Heart right ventricle (tissue), 16 donors: ENCODE measurements at places on chromosomes 4 and X.

DNA sequence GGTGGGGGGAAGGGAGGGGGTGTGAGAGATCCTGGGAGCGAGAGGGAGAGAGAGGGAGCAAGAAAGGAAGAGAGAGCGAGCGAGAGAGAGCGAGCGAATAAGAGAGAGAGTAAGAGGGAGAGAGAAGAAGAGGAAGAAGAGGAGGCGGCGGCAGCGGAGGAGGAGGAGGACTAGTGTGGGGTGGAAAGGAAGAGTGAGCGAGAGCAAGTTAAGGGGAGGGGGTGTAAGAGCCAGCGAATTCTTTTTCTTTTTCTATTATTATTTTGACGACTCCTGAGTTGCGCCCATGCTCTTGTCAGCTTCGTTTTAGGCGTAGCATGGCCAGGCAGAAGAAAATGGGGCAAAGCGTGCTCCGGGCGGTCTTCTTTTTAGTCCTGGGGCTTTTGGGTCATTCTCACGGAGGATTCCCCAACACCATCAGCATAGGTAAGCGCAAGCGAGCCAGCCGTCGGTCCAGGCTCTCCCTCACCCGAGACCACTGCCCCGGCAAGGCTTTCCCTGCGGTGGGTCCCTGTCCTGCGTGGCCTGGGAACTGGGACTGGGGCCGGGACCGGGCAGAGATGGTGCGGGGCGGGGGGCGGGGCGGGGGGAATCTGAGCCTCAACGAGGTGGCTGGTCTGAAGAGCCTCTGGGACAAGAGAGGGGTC, at the start of gene GRIA3:
TSS of gene GRIA3 (plus strand) at position 60 of the 647 bp plus-strand sequence. CDS start at position 318, 258 bp downstream.
- no peak for DNase-seq

GRCh38 chr4:54661686-54662085, 3.9 kb downstream of the KIT start:
- DNase-seq: no peak

GRCh38 chr4:101114936-101115372, 232.4 kb downstream of the PPP3CA start:
- DNase-seq: no peak

DNA sequence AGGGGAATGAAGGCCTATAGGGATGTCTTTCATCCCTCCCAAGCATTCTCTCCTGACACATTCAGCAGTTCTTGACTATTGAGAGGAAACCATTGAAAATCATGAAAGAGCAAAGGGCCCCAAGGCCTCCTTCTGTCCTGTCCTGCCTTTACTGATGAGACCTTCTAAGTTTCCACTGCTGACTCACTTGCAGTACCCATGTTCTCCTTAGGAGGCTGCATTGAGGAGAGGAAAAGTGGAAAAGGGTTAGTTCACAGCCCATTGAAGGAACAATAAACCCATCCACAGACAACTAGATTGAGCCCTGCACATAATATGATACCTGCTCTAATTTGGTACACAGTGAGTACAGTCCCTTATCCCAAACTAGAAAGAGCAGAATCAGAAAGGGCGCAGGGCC, 115.1 kb upstream of the PNPLA4 start:
- DNase-seq: no peak

DNA sequence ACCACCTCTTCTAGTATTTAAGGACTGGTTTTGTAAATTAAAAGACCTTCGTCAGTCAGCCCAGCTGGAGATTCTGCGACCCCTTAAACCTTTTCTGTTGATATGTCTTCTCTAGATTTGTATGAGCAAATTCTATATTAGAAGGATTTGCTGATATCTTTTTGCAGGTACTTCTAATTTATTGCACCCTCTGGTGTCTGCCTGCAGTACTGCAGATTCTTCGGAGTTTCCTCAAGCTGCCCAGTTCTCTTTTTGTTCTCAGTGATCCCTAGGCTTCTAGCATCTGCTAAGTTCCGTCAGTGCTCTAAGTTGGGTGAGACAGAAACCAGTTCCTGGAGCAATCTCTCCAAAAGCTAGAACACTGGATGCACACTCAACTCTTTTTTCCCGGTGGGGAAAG, 545.2 kb downstream of the C4orf33 start:
- DNase-seq: peak; percentile 37

GRCh38 chrX:1493877-1494510, 41.3 kb upstream of the ASMTL start:
- DNase-seq: no peak

DNA sequence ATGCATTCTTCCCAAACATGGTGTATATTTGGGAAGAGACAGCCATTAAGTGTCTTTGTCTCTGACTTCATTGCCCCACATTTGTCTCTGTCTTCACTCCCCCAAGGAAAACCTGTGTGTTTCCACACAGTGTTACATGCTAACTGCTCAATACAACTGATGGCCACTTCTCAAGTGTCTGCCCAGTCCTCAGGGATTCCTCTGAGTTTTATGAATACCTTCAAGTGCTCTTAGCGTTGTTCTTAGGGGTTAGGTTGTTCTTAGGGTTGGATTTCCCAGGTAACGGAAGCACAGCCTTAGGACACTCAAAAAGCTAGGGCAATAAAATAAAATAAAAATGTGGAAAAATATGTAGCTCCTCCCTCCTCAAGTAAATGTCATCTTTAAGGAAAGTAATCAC, 64.7 kb upstream of the PLAC8 start:
- DNase-seq: no peak

GRCh38 chrX:69876221-69876620, 173.5 kb downstream of the AWAT2 start:
- no peak for DNase-seq

DNA sequence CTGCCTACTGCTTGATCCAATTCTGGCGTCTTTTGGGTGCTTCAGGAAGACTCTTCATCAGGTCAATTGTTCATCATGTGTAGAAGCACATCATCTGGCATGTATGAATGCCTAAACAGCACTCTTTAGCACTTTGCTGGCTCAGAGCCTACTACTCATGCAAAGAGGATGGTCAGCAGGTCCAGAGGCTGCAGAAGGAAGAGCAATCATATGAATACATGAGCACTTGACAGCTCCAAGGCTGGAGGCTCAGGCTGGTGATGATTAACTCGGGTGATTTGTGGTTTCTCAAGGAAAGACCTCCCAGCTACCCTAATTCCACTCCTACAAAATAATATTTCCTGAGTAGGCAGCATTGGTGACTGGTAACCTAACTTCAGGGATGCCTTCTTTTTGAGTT, 103.8 kb upstream of the CXCL13 start:
- DNase-seq: no peak

DNA sequence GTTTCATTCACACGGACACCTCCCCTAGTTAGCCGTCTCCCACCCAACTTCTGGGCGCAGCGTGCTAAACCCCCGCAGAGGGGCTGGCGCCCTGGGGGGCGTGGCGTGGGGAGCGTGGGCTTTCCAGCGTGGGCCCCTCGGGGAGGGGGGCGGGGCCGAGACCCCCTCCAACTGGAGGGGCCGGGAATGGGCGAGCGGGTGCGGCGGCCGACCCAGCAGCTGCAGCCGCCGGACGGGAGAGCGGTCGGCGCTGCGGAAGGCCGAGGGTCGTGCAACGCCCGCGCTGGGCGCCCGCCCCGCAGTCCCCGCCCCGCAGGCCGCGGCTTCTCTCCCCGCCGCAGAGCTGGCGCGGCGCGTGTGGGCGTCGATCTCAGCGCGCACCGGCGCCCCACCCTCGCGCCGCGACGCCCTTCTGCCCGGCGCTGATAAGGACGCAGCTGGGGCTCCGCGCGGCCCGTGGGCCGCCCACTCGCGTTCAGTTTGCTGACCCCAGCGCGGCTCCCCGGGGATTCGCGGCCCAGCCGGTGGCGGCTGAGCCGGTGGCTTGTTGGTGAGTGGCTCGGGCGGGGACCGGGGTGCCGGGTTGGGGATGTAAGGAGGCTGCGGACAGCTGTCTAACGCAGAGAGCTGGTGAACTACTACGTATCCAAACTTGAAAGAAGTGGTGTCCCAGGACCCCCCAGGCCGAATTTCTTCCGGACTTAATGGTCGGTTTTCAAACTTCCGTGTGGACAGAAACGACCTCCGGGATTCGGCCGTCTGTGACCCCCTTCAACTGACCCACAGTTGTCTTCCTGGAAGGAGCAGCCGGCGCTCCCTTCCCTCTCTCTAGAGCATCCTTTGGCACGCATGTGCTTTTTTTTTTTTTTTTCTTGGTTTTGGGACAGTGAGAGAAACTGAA, 1.5 kb downstream of the FHDC1 start:
- DNase-seq: peak; percentile 35

DNA sequence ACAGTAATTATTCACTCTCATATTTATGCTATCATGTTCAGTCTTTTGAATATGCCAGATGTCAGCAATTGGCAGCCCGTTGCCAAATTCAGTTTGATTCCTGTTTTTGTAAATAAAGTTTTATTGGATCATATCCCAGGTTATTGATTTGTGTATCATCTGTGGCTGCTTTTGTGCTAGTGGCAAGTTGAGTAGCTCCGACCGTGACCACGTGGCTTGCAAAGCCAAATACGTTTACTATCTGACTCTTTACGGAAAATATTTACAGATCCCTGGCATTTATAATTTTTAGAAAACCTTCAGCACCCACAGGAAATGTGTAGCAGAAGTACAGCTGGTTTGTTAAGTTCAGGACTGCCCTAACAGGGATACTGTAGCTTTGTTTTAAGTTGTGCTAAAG, 67.4 kb downstream of the VCX2 start:
- DNase-seq: no peak

GRCh38 chrX:46500054-46500453, 45.2 kb downstream of the ZNF674 start:
- DNase-seq: no peak

DNA sequence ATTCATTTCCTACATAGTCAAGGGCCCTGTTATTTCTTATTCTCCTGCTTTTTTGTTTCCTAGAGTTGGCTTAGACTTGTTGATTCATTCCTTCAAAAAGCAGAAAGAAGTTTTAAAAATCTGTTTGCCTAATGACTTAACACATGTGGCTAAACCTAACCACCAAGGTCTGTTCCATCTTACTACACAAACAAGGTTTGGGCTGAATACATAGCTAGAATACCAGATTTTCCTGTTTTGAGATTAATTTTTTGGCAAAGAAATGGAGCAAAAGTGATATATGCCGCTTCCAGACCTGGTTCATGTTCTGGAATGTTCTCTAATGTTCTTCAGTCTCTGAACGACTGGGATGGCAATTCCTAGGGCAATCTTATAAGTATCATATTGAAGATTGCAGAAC, 7.4 kb upstream of the CAMK2D start:
- DNase-seq: no peak

- no peak for DNase-seq
Observed at GRCh38 chr4:87633243-87633642, 16.8 kb upstream of the DMP1 start.

DNA sequence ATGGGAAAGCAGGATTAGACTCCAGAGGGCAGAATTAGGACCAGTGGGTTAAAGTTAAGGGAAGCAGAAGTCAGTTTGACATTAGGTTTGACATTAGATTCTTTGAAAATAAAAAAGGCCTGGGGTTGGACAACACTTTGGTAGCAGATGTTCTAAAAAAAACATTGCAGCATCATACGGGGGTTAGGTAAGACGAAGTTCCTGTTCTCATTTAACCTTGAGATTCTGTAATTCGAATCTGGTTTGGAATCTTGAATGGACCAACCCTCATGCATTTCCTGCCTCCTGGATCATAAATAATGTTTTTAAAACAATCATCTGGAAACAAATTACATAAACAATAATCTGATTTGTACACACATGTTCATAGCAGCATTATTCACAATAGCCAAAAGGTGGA, 181.0 kb downstream of the SHROOM3 start:
- DNase-seq: no peak

GRCh38 chr4:45302828-45303227, 576.5 kb upstream of the GNPDA2 start:
- DNase-seq: no peak

DNA sequence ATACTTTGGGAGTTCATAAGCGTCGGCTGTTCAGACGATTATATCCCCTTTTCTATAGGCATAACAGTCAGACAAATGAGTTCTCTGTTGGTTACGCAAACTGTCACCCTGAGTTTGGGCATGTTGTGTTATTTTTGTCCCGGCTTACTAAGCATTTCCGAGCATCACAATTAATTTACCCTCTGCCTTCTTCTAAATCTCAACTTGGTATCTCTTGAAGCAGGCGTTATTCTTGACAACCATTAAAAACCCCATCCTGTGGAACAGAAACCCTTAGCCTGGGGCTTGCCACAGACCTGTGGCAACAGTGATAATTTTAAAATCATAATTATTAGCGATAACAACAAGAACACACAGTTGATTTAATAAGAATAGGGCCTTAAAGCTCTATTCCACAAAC, 558.7 kb downstream of the INPP4B start:
- no peak for DNase-seq

DNA sequence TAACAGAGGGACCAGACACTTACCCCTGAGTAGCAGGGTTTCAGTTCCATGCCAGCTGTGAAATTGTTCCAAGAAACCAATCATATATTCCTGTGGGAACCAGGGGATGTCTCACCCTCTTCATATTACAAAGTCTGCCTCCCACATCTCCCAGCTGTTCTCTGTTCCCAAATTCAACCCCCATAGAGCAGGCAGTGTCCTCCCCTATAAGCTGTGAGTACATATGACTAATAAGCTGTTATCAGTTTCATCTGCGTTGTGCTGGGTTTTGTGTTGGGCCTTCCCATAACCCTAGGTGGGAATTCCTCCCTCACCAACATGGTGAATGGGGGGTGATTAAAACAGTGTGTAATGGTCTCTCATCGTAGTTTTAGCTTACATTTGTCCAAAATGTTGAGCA, 41.0 kb downstream of the CEP44 start:
- no peak for DNase-seq

DNA sequence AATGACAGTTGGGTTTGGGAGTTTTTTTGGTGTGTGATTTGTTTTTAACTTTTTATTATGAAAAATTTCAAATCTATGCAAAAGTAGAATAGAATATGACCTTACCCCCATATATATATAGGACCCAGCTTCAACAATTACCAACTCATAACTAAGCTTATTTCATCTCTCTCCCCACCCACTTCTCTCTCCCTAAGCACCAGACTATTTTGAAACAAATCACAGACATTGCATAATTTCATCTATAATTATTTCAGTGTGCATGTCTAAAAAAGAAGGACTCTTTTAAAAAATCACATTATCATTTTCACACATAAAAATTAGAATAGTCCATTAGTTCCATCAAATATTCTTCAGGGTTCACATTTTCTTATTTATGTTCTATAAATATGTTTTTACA, 28.3 kb upstream of the NKX6-1 start:
- DNase-seq: no peak

GRCh38 chr4:12703036-12703435, 781.1 kb downstream of the RAB28 start:
- no peak for DNase-seq

GRCh38 chr4:76977736-76978350, 28.3 kb downstream of the SEPTIN11 start:
- DNase-seq: no peak

DNA sequence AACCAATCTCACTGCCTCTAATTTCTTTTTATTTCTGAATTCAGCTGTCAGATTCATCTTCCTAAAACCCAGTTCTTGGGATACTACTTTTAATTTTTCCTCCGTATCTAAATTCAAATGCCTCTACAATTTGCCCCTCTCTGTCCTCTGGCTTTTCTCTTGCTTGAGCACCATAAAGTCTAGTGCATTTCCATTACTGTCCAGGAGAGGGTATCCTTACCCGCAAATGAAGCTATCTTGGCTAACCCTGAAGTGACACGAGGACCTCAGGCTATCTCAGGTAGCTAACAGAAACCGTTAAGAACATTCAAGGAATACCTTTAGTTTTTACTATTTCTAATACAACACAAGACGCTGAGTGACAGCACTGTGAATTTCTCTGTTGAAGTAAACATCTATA, 49.4 kb upstream of the PRR32 start:
- no peak for DNase-seq

GRCh38 chrX:129813662-129814368, 29.9 kb downstream of the ZDHHC9 start:
- no peak for DNase-seq
